Kidney (tissue), 22 donors: ENCODE measurements at places on chromosomes 7 and 10.

DNA sequence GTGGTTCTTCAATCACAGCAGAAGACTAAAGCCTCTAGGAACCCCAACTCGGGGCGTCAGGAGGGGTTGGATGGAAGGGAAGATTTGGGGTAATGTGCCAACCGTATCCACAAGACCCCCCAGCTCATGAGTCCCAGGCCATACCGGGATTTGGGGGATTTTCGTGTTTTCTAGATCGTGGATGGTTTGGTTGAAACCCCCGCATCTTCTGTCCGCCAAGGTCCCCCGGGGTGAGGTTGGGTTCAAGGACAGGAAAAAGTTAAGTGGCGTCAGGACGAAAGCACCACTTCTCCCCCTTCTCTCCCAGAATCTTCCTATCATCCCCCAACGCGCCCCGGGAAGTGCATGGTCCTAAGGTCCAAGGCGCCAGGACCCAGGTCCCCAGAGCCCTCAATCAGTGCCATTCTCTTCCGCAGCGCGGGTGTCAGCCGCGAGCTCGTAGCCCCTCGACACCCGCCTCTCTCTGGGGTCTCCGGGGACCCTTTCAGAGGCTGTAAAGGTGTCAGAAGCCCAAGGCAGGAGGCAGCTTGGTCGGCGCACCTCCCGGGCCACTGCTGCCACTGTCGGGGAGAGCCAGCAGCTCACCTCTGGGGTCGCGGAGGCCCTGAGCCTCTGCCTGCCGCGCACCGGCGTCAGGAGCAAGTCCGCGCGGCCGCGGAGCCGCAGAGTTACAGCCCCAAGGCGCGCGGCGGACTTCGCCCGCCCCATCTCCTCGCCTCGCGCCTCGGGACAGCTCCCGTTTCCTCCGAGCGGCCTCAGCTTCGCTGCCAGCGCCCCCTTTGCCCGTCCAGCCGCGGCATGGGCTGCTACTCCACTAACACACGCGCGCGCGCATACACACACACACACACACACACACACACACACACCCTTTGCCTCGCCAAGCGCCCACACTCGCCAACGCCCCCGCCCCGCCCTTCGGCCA is 1.5 kb downstream of the MKX start:
- peak; percentile 76 for DNase-seq

- no peak for DNase-seq
Observed at GRCh38 chr10:71193516-71193915, 18.9 kb upstream of the UNC5B start.

- DNase-seq, result no peak
Observed at GRCh38 chr10:131155876-131156230, 155.7 kb downstream of the TCERG1L start.

DNA sequence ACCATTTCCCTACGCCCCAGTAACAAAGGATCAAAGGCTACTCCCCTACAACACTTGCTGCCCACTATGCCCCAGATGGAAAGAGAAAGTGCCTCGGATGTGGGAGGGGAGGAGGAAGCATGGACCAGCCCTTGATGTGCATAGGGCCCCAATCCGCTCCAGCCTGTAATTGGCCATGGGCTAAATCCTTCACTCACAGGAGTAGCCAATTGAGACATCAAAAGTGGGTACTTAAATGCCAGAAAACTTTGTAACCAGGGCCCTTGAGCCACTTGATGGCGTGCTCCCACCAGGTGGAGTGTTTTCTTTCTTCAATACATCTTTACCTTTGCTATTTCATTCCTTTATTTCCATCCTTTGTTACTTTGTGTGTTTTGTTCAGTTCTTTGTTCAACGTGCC is 500.5 kb upstream of the LRRN3 start:
- no peak for DNase-seq

DNA sequence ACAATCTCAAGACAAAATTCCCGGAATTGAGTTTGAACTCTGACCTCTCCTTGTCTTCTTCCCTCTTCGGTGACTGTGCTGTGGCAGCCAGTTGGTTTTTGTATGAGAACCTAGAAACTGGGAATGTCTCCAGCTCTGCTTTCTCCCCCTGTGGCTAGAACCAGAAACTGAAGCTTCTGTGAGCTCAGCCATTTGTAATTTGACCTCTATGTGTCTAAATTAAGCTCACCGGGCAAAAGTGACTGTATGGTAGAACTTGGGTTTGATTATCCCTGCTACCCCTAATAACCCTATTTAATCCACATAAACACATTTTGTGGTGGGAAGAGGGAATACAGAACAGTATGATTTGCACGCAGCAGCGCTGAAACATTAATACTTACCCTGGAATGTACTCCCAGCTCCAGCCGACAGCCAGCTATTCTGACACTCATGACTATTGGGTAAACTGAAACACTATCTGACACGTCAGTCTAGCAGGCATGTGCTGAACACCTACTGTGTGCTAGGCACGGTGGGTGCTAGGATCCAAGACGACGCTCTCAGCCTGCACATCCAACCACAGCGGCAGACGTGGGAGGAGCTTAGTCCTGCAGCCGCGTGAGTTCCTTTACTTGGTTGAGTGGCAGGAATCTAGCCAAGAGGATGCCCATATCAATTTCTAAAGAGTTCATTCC is 324.8 kb downstream of the SFMBT2 start:
- DNase-seq, result no peak

- no peak for DNase-seq
Observed at GRCh38 chr10:95544783-95545500, 16.2 kb downstream of the SORBS1 start.

GRCh38 chr7:9026121-9026520 is 592.7 kb downstream of the NXPH1 start:
- DNase-seq, result no peak

GRCh38 chr10:1631282-1631681 is 106.0 kb downstream of the ADARB2 start:
- DNase-seq, result no peak

- DNase-seq, result no peak
Observed at GRCh38 chr7:148492157-148492860, 98.3 kb upstream of the C7orf33 start.

DNA sequence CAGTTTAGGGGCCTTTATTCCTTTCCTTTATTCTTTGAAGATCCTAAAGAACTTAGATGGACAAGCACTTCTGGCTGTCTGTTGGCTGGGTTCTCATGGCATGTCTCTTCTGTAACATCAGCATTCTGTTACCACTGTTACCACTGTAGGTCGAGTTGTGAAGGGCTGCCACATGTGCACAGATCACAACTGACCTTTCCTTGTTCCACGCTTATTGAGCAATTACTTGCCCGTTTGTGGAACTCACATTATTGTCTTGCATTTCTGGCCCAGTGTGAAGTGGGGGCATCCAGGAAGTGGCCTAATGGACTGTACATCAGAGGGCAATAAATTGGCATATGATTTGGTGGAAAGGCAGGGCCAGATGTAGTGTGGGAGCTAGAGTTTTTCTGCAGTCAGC is 23.7 kb downstream of the GBF1 start:
- no peak for DNase-seq

DNA sequence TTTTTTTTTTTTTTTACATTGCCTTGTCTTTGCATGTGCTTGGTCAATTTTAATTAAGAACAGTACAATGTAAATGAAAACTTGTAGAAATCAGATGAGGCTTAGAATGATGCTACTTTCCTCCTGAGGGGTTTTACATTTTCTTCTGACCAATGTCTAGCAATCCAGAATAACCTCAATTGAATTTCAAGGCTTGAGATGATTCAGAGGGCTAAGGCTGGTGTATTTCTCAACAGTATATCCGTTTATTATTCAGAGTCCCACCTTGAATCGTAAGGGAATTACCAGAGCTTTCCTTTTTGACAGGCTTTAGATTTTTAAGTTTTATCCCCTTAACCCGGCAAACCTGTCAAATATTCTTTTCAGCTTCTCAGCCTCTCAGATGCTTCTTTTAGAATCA is 231.2 kb upstream of the STK17A start:
- DNase-seq, result no peak
